ENCODE measurements at places on chromosomes 11 and 22.

- DNase-seq, result no peak
Measured at GRCh38 chr11:82720267-82721065, 13.2 kb downstream of the FAM181B start.

GRCh38 chr11:41659985-41660384, 200.5 kb upstream of the LRRC4C start:
- no peak for DNase-seq

GRCh38 chr11:87038235-87038977, 672 bp downstream of the TMEM135 start:
- no peak for DNase-seq

DNA sequence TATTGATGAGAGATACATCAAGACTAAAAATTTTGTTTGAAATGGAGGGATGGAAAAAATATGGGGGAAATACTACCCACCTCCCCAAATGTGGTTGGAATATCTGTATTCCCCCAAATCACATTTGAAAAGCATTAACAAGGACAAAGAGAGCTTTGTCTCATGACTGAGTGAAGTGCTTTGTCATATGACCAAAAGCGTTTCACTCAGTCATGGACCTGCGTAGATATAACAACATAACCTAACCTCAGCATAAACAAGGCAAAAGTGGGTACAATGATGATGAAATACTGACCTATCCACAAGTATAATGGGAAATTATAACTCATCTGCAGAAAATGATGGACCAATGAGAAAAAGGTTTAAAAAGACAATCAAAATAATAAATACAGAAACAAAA, 418.3 kb downstream of the TBC1D22A start:
- no peak for DNase-seq

DNA sequence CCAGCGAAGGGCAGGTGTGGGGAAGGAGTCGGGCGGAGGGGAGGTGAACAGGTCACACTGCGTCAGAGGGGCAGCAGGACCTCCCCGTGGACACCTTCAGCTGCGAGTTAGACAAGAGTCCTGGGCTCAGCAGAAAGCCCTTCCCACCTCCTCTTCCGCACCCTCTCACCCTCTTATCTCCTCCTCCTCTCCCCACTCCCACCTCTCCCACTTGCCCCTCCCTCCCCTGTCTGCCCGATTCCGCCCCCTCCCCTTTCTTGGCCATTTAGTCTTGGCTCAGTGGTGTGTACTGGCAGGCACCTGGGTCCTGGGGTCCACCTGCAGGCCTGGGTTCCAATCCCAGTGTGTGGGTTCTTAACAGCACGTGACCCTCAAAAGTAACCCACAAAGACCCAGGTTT, 37.2 kb downstream of the CYTH4 start:
- no peak for DNase-seq

DNA sequence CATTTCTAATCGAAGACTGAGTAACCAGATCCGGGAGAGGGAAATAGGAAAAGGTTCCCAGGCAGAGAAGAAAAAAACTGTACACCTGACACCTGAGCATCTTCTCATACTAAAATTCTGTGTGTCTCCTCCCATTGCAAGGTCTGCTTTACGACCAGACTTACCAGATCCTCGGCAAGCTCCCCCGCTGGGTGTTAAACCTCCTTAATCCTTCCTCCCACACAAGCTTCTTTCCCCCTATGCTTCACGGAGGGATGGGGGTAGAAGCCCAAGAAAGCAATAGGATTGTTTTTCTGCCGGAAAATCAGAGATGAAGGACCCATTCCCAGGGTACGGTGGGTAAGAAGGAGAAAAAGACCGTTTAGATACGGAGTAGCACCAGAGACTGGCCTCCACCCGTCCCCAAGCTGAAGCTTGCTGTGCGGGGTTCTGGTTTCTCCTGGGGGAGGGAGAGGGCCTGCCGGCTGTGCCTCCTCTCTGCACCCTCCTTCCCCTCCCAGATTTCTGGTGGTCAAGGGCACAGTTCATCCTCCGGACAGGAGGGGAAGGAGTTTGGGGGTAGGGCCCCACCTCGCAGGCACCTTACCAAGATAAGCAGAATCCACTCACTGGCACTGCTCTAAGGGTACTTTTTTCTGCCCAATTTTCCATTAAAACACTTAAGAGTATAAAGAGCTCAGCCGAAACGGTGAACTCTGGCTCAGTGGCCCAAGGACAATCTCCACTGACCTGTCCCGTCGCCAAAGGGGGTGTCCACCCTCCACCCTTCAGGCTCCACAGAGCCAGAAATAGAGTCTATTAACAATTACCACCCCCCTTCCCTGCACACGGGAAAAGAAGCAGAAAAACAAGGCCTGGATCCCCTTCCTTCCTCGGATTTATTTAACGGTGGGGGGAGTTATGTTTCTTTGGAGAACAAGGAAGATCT, 1.2 kb downstream of the TOB2 start:
- DNase-seq, result no peak

DNA sequence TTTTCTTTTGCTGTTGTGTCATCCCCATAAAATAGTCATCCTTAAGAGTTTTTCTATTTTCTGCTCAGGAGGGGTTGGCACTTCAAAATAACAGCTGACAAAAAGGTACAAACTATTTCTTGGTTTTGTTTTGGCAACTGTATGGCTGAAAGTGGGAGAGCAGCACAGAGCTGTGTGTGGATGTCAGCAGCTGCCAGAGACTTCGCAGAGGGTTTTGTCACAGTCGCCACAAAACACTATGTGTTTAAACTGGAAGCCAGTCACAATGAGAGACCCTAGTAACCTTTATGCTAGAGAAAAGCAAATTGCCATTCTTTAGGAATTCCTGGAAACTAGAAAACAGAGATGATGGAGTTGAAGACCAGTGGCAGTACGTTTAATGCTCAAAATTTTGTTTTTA, 189.6 kb upstream of the CCDC90B start:
- no peak for DNase-seq

- DNase-seq, result no peak
Measured at GRCh38 chr11:105233285-105233684, 93.7 kb upstream of the CARD18 start.

DNA sequence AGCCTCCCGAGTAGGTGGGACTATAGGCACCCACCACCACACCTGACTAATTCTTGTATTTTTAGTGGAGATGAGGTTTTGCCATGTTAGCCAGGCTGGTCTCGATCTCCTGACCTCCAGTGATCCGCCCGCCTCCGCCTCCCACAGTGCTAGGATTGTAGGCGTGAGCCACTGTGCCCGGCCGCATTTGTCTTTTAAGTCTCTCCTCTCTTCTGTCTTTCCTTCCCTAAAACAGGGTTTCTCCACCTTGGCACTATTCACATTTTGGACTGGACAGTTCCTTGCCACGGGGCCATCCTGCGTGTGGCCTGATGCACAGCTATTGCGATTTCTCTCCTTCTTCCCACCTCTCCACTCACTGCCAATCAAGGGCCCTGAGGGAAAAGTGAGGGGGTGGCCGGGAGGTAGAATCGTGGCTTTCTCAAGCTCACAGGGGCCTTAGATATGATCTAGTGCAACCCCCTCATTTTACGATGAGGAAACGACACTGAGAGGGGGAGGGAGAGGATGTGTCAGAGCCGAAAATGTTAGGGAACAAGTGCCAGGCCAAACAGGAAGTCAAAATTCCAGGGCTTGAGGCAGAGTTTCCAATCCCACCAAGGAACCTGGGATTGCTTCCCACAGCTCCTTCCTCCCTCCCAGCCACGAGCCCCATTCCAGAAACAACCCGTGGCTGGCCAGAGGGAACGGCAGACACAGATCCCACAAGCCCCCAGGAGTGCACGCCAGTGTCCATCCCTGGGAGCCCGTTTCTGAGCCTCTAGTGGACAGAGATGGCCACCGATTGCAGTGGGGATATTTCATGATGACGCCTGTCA, 21.2 kb downstream of the SCGB1A1 start:
- DNase-seq, result no peak

DNA sequence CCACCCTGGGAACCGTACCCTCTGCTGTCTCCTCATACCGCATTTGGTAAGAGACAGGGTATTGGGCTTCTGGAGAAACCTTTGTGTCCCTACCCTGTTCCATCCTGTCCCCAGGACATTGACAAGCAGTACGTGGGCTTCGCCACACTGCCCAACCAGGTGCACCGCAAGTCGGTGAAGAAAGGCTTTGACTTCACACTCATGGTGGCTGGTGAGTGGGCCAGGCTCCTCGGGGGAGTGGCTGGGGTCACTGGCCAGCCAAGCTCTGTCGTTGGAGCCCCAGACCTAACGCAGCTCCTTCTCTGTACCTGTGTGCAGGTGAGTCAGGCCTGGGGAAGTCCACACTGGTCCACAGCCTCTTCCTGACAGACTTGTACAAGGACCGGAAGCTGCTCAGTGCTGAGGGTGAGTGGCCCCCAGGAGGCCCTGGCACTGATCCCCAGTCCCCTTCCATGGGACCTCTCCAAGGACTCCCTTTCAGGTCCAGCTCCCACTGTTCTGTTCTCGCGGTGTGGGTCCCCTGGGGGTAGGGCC, 3.8 kb upstream of the GP1BB start:
- DNase-seq, result no peak

DNA sequence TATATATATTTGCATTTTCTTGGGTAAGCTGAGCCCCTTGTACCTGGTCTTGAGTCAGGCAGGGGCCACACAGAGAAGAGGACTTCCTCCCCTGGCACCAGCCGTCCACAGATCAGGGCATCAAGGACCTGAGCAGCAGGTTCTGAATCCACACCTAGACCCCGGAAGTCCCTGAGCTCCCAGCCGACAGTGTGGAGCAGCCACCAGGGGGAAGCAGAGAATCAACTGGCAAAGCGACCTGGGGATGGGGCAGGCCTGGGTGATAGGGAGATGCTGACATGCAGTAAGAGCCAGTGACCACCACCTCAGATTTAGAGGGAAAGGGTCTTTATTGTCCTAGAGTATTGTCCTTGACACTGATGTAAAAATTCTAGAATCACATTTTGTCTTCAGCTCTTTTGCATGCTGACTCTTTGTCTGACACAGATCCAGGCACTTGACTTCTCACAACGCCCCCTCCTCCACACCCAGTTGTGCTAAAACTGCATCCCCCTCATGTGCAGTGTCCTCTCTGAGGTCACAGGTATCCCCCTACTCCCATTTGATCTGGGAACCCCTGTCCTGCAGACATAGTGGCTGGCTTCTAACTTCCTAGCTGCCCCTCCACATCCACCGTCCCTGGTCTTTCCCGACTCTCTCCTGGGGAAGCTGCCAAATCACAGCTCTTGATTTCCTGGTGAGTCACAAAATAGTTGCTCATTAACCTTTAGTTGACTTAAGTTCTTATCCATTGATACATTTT, 109.3 kb downstream of the GGTLC2 start:
- DNase-seq, result no peak

DNA sequence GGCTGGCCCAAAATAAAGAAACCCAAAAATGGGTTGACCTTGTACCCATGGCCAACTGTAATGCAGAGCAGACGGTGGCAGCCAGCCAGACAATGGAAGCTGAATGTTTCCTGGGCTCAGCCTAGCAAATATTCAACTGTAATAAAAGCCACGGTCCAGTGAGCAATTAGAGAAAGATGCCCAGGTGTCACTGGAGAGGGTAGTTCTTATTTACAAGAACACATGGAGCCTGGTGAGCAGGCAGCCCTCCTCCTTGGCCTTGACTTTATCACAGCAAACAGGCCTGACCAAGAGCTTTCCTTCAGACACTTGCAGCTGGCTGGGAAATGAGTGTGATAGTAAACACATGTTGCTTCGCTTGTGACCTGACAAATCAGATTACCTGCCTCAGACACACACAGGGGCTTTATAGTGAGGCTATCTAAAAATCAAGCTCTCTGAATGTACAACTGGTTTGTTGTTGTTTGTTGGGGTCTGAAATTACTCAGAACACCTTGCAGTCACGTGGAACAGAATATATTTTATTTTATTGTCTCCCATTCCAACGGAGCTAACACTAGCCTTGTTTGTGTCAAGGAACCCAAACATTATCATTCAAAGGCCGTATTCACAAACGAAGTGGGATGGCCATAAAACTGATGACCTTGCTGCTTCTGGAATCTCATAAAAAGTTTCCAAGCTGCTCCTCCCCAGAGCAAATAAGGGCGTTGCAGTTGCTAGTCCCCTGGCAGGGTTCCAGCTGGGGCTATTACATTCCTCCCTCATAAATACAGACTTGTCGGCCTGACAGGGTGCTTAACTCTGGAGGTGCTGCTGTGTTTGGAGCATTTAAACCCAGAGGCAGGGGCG, 161.1 kb downstream of the BBOX1 start:
- DNase-seq, result peak; percentile 87

DNA sequence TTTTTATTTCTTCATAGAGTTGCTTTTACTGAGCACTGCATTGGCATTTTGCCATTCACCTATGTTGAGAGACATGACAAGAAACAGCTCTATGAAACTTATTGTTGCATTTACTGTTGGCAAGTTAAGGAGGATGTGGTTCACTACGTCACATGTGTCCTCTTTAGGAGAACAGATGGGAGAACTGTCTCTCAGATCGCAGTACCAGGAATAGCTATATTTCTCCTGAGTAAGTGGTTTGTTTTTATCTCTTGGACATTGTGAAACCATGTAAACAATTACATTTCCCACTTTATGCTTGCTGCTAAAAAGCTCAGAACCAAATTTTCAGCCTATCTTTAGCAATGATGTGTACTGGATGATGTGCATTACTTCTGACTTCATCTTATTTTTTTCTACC, 34.8 kb upstream of the PSMA1 start:
- DNase-seq, result no peak

DNA sequence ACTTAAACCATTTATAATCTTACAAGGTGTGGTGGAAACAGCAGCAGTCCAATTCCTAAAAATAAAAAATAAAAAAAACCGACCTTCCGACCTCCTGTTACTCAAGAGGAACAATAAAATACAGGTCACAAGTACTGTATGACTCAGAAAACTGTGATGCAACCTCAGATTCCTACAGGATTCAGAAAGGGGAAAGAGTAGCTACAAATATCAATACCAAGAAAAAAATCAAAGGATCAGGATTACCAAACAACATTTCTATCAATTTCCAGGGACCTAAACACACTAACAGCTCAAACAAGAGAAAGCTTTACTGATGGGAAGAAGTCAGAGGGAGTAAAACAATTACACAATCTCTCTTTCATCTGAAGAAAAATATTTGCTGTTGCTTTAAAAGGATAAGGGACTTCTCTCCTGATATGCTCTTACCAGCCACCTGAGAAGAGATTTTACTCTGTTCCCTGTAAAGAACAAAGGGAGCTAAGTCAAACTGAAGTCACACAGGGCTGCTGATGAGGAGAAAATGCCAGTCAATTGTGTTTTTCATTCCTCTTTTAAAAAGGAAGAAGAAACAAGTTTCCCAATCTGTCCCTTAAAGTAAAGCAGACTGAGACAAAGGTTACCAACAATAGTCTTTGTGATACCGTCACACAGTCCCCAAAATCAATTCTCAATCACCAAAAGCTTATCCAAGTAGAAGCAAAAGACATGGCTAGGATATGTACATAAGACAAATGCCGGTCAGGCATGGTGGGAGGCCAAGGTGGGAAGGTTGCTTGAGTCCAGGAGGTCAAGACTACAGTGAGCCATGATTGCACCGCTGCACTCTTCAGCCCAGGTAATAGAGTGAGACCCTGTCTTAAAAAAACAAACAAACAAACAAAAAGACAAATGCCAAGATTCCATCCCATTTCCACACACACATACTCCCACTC, 39.3 kb downstream of the AMBRA1 start:
- peak; percentile 57 for DNase-seq
